ENCODE measurements at places on chromosomes 7 and 10.
A peak's percentile ranks its signal among the peaks of the same experiment; 100 is the strongest.

DNA sequence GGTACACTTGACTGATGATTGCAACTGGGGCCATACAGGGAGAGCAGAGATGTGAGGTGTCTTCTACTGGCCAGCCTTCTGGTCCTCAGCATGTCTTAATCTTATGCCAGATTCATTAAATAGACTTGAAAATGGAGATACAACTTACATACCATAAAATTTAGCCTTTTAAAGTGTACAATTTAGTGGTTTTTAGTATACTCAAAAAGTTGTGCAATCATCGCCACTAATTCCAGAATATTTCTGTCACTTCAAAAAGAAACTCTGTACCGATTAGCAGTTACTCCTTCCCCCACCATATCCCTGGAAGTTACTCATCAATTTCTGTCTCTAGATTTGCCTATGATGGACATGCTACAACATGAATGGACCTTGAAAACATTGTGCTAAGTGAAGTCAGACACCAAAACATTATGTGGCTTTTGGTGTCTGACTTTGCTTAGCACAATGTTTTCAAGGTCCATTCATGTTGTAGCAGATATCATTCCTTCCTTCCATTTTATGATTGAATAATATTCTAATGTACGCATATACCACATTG, 53.0 kb downstream of the SH2D4B start:
- no peak for DNase-seq

DNA sequence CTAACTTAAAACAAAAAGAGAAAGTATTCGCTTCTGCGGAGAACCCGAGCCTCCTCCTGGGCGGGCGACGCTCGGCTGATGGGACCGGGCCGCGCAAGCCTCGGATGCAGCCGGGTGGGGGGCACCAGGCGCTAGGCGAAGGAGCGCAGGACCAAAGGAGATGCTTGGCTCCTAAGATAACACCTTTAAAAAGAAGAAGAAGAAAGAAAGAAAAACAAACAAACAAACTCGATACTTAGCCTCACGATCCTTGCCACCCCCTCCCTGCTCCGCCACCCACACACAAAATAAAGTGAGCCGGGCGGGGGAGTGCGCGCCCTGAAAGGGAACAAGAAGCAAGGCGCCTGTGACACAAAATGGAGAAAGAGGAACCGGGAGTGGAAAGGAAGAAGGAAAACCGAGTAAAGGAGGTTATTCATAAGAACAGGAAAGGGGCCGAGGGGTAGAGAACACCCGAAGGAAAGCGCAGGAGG, 34.0 kb upstream of the EBLN1 start:
- peak; percentile 73 for DNase-seq

DNA sequence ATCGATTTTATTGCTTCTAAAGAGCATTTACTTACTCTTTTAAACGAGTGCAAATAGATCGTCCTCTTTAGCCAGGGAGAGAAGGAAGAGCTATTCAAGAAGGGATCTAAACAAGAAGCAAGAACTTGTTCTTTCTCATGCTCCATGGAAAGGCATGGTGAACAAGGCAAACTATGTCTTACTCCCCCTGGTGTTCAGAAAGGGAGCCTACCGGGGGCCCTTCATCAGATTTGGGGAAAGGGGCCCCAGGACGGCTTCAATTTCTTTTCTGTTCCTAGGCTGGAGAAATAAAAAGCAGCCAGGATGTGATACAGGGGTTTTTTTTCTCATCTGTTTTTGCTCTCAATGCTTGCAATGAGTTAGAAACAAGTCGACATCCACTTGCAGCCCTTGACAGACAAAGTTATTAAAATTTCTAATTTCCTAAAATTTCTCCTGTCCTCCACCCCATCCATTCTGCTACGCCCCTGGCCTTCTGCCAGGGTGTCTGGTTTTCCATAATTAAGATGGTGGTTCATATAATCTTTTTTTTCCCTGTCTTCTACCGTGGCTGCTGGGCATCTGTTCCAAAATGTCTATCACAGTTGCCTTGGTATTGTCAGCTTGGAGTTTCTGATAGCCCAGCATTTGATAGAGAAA, 214.4 kb downstream of the CREB5 start:
- DNase-seq, result peak; percentile 56

- DNase-seq, result peak; percentile 78
These were observed 920.5 kb downstream of the KCNMA1 start for GRCh38 chr10:76717141-76717540.

DNA sequence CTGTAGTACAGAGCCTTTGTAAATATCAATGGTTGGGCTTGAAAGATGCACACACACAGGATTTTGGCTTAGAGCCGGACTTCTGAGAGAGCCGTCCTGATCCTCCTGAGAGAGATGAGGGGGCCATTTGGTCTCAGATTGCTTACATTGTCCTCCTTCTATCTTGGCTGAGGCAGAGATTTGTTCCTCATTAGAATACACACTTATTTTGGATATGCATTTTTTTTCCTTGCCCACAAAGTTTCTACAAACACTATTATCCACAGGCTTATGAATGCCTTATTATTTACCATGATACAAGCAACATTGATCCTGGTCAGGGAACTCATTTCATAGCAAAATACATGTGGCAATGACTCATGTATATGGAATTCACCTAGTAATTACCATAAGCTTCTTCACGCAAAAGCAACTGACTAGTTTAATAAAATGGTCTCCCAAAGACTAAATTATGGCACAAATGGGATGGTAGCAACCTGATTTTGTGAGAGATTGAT, 175.3 kb downstream of the MDFIC start:
- peak; percentile 73 for DNase-seq

DNA sequence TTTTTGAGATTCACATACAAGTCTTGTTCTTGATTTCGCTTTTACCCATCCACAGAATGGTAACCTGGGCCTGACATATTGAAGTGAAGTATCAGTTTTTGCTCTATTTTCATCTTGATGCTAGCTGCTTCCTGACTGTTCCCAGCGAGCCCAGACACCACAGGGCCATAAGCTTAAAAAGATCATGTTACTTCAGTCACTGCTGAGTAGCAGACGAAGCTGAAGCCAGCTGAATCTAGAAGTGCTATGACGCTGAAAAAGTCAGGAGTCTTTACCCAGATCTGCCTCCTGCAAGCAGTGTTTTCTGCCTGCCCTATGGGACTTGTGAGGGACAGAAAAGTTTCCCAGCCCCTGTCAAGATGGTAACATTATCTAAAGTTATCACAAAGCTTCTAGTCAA, 2.7 kb upstream of the PRXL2A start:
- DNase-seq, result no peak

GRCh38 chr10:9024210-9024609, 969.7 kb downstream of the GATA3 start:
- DNase-seq, result no peak

DNA sequence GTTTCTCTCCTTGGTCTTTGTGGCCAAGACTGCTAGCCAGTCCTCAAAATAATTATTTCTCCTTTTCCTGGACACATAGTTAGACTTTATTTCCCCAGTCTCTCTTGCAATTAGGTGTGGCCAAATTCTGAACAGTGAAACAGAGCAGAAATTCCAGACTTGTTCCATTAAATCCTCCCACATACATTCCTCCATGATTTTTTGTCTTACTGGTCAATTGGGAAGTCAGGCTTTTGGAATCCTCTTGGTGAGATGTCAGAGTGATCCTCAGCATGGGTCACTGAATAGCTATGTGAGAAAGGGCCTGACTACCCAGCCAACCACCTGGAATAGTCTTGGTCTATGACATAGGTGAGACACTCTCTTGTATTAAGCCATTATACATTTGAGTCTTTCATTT, 164.2 kb downstream of the DGKI start:
- peak; percentile 91 for DNase-seq

GRCh38 chr10:69588358-69588757, 15.1 kb upstream of the NEUROG3 start:
- DNase-seq, result no peak

- DNase-seq, result no peak
These were observed 366.4 kb downstream of the GALNT17 start for GRCh38 chr7:71498381-71498780.

- DNase-seq, result peak; percentile 31
These were observed 122.9 kb upstream of the MYO3A start for GRCh38 chr10:25811052-25811685.

- DNase-seq, result no peak
These were observed 5.5 kb upstream of the LAMB4 start for GRCh38 chr7:108135446-108136190.

DNA sequence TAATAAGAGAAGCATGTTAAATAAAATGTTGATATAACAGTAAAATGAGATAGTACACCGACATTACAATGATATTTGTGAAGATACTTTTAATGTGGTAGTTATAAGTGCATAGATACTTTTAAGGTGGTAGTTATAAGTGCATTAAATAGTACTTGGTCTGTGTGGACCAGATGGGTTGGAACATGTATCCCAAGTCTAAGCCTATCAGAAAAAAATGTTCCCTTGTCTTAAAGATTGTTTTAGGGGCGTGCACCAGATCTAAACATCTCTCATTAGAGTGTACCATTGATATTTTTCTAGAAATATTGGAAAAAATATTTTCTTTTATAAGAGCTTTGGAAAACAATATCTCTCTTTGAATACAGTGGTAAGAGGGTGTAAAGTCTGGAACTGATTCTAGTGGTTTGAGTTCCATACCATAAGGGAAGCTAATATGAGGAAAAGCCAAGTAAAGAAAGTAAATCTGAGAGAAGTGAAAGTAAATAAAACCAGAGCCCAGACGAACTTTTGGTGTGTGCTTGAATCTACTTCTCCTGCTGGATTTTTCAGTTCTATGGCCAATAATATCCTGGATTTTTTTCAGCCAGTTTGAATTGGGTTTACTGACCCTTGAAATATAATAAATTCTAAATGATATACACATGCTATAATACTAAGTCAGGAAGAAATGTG, 175.3 kb downstream of the MBL2 start:
- peak; percentile 34 for DNase-seq

GRCh38 chr10:11113156-11113555, 95.5 kb downstream of the CELF2 start:
- no peak for DNase-seq

DNA sequence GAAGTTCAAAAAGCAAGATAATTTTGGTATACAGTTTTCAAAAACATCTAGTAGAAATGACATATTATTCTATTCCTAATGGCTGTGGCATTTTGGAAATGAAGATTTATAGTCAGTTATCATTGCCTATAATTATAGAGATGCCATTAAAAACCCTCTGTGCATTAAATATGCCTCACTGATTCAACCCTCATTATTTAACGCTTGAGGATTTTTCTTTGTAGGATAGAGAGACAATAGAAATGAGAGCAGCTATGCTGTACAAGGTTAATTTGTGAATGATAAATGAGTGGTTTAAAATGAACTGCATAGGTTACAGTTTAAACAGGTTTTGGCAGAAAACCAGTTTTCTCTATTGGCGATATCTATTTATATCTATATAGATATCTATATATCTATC, 32.2 kb upstream of the SEMA3A start:
- no peak for DNase-seq

GRCh38 chr10:13890233-13891127, 303.7 kb downstream of the PRPF18 start:
- peak; percentile 77 for DNase-seq

DNA sequence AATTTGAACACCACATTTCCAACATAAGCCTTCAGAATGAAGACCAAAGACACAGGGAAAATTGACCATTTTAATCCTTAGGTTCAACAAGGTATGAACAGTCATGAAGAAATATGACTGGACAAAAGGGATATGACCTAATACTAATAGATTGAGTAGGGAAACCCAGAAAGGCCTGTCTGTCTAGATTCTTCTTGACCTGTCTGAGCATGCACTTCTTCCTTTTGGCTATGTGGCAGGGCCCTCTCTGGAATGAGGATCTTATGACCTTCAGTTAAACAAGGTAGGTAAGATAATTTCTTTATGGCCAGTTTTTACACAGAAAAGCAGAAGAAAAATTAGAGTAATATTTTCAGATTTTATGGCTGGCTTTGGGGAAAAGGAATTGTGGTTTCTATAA, 3.0 kb upstream of the PHYHIPL start:
- DNase-seq, result no peak

GRCh38 chr7:13742811-13743210, 246.7 kb downstream of the ETV1 start:
- peak; percentile 79 for DNase-seq

GRCh38 chr10:78651287-78651686, 417.5 kb upstream of the ZMIZ1 start:
- DNase-seq, result no peak

DNA sequence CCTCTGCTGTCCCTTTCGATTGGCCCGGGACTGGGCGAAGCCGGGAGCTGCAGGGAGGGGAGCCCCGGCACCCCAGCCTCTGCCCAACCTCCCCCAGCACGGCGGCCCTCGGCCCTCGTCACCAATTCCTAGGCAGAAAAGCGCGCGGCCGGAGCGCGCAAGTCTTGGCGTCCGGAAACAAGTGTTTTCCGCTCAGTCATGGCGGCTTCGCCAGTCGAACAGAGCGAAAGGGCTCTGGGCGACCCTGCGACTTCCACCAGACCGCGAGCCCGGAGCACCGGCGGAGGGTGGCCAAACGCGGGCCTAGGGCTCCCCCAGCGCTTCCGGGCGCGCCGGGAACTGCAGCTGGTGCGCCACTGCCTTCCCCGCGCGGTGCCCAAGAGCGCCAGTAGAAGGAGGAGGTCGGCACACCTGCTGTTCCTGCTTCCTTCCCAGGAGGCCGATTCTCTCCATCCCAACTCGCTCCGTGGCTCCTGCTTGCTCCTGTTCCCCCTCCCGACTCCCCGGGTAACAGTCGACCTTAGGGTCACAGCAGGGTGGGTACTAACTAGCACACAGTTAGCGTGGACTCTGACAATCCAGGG, 729.9 kb downstream of the ZWINT start:
- peak; percentile 18 for DNase-seq

DNA sequence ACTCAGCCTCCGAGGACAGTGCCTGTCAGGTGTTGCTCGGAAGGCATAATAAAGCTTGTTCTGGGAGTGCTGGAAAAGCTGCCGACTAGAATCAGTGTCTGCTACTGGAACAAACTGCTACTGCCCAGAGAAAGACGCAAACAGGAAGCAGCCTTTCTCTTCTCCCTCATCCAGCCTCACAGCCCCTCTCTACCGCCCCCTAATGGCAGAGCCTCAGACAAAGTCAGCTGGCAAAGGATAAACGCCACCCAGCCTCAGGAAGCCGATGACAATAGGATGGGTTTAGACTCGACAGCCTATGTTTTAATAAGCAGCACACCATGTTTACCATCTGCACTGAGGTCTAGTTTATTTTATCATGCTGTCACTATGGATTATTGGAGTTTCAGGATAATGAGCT, 169.5 kb upstream of the LYZL1 start:
- peak; percentile 21 for DNase-seq

DNA sequence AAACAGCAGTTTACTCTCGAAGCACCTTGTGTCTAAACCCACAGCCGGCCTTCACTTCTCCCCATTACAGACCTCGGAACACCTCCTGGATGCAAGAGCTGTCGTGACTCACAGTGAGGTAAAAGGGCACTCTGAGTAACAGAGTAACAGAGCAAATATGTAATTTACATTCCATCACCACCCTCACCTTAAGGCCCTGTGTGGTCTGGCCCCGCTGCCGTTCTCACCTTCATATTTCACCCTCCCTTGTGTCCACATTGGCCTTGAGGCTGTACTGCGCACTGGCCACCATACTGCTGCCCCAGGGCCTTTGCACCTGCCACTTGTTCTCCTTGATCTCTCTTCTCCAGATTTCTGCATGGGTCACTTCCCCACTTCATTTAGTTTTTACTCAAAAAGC, 12.6 kb downstream of the FFAR4 start:
- no peak for DNase-seq

- no peak for DNase-seq
These were observed 4.5 kb upstream of the LRRC4 start for GRCh38 chr7:128035712-128036111.
